Stimulated activated CD8-positive, alpha-beta memory T cell treated with anti-CD3 and anti-CD28 coated beads, Interleukin-2, amount 100 ng/mL, for 1 hour (primary cell): ENCODE measurements at places on chromosomes 3 and 15.

GRCh38 chr15:90076716-90077115 is 25.6 kb downstream of the IDH2 start:
- DNase-seq: no peak

GRCh38 chr15:98942431-98942830 is 65.2 kb downstream of the PGPEP1L start:
- DNase-seq: no peak

- no peak for DNase-seq
Observed at GRCh38 chr3:164007765-164008164, 1070.5 kb downstream of the SI start.

GRCh38 chr15:84034578-84035398 is 200.8 kb upstream of the GOLGA6L4 start:
- no peak for DNase-seq

DNA sequence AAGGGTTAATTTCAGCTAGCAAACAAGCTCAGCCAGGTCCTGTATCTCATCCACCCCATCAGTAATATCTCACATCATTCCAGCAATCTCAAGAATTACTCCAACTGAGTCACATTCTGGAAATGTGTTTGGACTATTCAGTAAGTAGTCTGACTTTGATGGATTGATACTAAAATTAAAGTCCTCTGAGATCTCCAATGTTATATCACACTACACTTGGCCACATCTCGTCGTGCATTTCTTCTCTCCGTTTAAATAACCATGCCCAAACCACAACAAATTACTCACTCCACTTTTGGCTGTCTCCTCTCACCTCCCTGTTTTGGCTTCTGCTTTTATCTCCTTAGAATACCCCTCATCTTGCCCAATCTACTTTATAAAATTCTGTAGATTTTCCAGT is 292.2 kb downstream of the PYDC2 start:
- DNase-seq: no peak

GRCh38 chr15:34361278-34361677 is 5.7 kb downstream of the LPCAT4 start:
- no peak for DNase-seq

DNA sequence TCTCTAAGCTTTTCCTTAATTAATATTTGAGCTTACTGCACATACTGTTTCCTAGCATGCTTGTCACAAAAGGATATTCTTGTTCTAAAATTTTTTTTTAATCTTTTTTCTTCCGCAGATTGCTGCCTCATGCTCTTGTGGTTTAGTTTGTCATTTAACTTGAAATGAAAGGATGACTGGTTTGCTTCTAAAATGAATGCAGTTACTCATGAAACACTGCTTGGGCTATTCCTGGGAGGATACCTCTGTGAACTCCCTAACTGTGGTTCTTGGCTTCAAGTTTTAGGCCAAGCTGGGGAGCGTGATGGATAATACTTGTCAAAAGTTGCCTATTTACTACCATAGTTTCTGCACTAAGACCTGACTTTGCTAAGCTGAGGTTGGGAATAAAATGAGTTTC is 64.0 kb downstream of the USP13 start:
- no peak for DNase-seq

- DNase-seq: no peak
Observed at GRCh38 chr3:110126065-110126464, 788.7 kb upstream of the DPPA4 start.

DNA sequence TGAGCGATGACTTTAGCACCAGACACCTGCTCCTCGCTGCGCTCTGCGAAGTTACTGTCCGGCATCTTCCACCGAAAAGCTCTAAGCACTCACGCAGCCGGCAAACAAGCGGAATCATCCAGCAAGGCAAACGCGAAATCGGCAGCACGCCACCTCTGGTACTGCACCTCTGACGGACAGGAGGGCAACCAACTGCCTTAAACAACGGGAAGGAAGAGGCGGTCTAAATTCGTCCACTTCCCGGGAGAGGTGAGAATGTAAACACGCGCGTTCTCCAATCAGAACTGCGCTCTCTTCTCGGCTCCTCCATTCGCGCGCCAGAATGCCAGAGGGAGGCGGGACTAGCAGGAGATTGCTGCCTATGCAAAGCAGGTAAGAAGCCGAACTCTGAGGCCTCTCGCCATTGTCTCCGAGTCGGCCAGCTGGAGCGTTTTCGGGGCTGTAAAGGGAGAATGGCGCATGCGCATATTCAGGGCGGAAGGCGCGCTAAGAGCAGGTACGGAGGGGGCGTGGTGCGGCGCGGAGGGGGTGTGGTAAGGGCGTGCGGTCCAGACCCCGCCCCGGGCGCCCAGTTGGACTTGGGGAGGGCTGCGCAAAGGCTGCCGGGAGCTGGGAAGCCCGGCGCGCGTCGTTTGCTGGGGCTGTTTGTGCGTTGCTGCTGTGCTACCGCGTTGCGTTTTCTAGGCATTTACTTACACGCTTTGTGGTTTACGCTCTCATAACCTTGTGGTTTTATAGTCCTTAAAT is at the start of the genes BTD and HACL1:
Gene BTD, plus strand, starts transcription at position 347 of the 747 bp plus-strand sequence. CDS start 33,695 bp downstream, outside the sequence.
Gene HACL1, minus strand, starts transcription at position 171 of the 747 bp plus-strand sequence. Its CDS starts 106 bp downstream, at position 65.
- peak; percentile 97 for DNase-seq

- DNase-seq: no peak
Observed at GRCh38 chr3:159941038-159942000, 47.3 kb upstream of the IL12A start.
